ENCODE measurements at places on chromosomes 11 and 22. TPM values are rescaled to one million over a fixed set of nuclear protein-coding genes. Genes with fewer than 3 reads are reported as not detected.

DNA sequence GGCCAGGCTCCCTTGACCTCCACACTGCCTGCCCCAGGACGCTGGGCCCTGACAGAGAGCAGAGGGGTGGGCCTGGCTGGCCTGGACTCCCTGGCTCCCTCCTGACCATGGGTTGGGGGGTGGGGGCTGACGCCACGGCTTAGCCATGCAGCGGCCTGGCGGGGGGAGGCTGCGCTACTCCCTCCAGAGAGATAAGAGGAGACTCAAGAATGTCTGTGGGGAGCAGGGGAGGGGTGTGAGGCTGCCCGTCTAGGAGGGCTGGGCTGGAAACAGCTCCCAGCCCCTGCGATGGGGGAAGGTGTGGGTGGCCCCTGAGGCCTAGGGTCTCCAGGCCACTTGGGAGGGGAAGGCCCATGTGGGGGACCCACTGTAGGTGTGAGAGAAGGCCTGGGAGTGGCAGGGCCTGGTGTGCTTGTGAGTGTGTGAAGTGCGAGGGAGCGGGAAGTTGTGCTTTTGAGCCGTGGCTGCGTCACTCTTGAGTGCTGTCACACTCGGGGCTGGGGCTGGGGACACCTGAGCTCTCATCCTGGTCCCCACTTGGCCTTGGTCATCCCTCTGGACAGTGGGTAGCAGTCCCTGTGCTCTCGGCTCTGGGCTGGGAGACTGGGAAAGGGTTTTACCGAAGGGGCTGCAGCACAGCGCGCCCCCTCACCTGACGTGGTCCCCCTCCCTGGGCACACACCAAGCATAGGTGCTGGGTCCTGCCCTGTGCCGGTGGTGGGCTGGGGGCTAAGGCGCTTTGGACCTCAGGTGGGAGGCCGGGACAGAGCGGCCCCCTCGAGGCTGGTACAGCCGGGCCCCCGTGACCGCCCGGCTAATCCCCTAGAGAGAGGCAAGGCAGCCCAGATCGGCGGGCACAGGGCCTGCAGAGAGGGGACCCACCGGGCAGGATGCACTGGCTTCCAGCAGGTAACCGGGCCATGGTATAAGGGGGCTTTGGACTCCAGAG lies 2.4 kb downstream of the MYRF start:
- DNase-seq = no peak

GRCh38 chr11:133123366-133123765 lies 408.9 kb downstream of the OPCML start:
- DNase-seq = no peak

- DNase-seq = peak; percentile 82
Measured at GRCh38 chr22:25202290-25202921, 2.7 kb downstream of the CRYBB3 start.

DNA sequence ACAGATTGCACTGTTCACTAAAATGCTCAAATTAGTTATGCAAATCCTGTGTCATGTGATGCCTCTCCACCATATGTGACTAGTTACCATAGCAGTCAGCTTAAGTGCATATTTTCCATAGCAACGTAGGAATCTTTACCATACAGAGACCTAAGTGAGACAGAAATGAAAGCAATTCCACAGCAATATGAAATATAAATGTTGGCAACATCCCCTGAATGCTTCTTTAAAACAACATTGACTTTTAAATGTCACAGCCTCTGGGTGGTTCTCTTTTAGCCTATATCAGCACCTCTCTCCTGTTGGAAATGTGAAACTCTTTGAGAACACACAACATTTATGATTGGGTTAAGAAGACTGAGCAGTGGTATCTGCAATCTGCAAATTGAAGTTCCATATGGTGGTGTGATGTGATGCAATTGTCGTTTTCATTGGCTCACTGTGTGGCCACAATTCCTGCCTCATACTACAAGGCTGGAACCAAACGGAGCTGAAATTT lies 814.6 kb downstream of the DLG2 start:
- no peak for DNase-seq

DNA sequence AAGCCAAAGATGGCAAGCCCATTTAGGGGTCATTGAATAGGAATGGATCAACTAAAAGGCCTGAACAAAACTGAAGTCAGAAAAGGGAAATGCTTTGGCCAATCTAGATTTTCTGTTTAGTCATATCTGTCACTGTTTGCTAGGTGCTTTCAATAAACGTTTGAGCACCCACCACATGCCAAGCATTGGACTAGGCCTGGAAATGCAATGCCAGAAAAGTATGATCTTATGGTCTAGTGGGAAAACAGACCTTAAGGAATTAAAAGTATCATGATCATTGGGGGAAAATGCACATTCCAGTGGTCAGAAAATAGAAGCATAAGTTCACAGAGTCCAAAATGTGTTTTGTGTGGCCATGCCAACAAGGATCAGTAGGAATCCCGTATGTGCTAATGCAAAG lies 76.8 kb upstream of the BIRC3 start:
- DNase-seq = no peak

GRCh38 chr11:33094157-33094556 lies 54.8 kb downstream of the TCP11L1 start:
- no peak for DNase-seq

GRCh38 chr22:48942698-48943566 lies 884.7 kb downstream of the BRD1 start:
- peak; percentile 10 for DNase-seq

DNA sequence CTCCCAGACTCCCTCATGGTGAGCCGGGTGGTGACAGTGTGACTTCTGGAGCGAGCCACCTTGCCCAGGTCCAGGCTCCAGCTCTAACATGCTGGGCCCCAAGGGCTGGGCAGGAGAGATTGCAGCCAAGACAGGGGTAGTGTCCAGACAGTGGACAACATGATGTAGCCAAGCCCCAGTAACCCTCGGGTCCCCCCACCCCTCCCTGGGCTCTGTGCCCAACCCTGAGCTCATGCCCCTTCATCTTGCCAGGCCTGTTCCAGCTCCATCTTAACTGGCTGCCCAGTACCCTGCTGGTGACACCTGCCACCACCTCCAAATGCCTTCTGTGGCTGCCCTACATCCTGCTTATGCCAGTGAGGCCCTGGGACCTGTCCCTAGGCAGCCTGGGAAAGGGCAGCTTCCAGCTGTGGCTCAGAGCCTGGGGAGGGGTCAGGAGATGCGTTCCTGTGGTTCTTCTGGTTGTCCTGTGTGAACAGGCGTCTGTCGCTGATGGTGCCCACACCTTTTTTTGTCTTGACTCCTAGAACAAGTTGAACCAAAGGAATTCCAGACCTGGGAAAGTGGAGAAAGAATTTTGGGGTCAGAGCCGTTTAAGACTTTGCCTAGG lies 12.5 kb upstream of the SYT12 start:
- DNase-seq = no peak

DNA sequence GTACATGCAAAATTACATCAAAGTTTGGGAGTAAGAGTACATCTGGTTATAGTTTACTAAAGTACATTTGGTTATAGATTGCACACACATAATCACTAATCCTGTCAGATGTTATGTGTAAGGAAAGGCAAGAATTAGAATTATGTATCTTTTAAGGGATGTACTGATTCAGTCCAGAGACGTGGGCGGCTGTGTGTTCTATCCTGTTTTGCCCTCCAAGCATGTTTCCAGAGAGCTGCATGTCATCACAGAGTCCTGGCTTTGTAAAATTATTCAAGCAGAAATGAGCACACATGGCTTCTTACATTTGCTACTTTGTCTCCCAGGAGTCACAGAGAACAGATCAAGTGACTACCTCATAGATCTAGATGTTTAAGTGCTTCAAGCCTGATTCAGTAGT lies 33.2 kb upstream of the CEP126 start:
- DNase-seq = no peak

DNA sequence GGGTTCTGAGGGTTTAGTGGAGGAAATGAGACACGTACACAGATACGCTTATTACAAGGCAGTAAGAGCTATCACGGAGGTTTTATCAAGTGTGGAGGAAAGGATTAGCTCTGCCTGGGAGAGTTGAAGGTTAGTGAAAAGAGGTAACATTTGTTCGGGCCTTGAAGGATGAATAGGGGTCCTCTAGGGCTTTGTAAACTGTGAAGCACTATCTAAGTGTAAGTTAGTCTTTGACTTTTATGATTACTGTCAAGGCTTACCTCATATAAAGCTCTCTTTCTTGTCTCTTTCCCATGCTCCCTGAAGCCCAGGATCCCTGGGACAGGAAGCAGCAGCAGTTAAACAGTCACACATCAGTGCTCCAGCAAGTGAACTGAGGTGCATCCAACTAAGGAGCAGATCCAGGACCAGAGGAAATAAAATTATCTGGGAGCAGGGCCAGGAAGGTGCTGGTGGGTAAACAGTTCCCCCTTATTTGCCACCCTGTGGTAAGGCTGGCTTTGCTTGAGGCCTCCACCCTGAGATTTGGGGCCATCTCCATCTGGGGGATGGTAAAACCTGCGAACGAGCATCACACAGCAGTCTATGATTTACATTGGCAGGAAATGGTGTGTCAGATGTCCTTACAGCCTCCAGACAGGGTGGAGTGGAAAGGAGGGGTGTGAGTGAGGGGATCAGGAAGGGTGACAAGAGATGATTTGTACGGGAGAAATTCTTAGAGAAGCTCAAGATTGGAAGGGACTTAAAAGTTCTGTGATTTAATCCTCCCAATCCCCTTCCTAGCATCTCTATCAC lies 27.2 kb downstream of the GVQW3 start:
- no peak for DNase-seq

- DNase-seq = peak; percentile 65
Measured at GRCh38 chr11:112004389-112004788, 20.8 kb upstream of the DLAT start.

DNA sequence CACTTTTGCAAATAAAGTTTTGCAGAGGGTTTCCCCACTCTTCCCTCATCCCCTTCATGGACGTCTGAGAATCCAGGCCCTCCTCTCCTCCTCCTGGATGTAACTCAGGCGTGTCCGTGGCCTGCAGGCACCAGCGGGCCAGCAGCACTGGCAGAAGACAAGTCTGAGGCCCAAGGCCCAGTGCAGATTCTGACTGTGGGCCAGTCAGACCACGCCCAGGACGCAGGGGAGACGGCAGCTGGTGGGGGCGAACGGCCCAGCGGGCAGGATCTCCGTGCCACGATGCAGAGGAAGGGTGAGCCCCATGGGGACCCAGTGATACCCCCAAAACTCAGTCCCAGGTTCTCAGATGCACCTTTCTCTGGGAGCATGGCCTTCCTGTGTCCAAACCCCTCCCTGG lies 14.4 kb downstream of the TUB start:
- DNase-seq = peak; percentile 19

- no peak for DNase-seq
Measured at GRCh38 chr11:19316434-19316833, 75.7 kb upstream of the E2F8 start.

DNA sequence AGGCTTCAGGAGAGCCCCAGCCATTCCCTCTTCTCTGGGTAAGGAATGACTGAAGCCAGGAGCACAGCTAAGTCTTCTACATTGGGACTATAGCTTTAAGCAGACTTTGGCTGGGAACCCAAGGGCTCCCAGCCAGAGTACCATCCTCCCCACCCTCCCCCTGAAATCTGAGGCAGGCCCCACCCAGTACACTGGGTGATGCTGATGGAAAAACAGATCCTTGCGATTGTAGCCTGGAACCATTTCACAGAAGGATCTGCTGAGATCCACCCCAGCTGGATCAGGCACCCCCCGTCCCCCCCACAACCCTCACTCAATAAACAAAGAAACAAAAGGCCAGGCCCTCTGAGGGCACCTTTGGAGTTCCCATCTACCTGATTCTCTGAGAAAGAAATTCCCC lies 39.8 kb downstream of the IL18BP start:
- DNase-seq = no peak

GRCh38 chr22:47738472-47739013 lies 976.1 kb downstream of the TBC1D22A start:
- DNase-seq = no peak

GRCh38 chr11:90134478-90135003 lies at the start of gene NAALAD2:
Gene NAALAD2 (plus strand): TSS chr11:90134663. CDS start chr11:90134759, 96 bp downstream.
- peak; percentile 80 for DNase-seq

DNA sequence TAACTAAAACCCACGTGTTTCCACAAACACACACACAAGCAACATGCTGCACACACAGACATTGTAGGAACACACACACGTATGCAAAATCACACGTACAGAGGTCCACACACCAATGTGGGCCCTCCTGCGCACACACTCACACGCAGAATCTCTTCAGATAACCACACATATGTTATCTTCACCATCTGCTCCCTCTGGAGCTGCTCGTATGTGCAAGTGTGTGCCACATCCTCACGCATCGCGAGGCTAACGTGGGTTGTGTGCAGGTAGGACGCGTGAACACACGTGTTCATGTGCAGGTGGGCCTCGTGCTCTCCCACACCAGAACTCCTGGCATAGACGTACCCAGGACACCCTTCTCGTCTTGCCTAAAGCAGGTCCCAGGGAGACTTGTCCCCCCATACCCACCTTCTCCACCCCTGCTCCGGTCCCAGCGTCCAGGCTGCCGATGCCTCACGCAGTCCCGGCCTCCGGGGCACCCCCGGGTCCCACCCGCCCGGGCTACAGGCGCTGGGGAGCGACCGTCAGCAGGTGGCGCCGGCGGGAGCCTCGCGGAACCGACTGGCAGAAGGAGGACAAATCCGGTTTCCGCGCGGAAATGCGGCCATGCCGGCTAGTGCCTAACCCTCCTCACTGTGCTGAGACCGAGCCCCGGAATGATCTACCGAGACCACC lies 10.3 kb upstream of the IGSF9B start:
- peak; percentile 77 for DNase-seq

GRCh38 chr22:30187529-30188407 lies 58.8 kb downstream of the LIF start:
- no peak for DNase-seq

GRCh38 chr11:79940165-79940564 lies 499.3 kb upstream of the TENM4 start:
- DNase-seq = peak; percentile 42

DNA sequence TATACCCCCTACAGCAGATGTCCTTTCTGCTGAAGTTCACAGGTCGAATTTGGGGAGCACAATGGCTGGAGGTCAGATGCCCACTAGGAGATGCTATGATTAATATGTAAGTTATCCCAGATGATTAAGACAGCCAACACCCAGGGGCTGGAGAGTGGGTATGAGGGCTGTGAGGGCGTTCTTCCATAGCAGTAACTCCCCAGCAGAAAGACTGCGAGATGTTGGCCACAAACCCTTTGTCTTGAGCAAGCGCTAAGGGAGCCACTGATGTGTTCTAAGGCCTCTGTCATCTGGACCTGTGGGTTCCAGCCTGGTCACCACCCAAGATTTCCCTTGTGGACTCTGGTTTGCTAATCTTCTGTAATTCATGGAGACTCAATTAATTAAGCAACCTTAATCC lies 77.6 kb downstream of the BMAL1 start:
- DNase-seq = no peak

GRCh38 chr11:133911171-133911570 lies 45.6 kb downstream of the IGSF9B start:
- no peak for DNase-seq

DNA sequence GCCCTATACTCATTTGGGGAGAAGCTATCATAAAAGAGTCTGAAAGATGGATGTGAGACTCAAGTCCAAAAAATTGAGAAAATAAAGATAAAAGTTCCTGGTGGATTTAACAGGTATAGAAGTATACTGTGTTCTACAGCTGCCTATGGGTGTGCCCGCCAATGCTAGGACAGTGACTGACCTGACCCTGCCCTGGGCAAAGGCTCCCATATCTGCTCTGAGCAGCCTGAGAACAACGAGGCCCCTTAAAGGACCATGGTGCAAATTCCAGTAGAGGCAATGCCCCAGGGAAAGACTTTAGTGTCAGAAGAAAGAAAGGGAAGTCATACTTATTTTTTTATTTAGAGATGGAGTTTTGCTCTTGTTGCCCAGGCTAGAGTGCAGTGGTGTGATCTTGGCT lies 181.8 kb downstream of the NAV2 start:
- no peak for DNase-seq

The ANKK1 gene
- total RNA-seq = 0.20 TPM

The HEPHL1 gene
- total RNA-seq = 0.07 TPM

The LARGE2 gene
- 108 TPM for total RNA-seq

The PKNOX2 gene
- total RNA-seq = 1.3 TPM

The C1QTNF4 gene
- 8.7 TPM for total RNA-seq

The KLHDC7B gene
- total RNA-seq = not detected
